ENCODE measurements at places on chromosomes 12 and 14.

DNA sequence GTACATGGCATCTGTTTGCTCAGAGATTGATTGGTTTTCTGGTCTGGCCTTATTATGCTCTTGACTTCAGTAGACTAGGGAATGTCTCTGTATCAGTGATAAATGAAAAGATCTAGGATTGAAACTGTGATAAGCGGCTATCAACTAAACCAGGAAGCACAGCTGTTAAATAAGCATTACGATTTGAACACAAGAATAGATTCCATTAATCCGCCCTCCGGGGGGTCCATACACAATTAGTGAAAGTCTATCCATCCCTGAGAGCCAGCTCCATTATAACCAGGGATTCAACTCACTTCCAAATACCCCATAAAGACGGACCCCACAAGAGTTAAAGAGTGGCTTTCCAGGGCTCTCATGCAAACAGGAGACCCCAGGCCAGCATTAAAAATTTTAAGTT is 279.0 kb downstream of the GRIN2B start:
- DNase-seq, result no peak

DNA sequence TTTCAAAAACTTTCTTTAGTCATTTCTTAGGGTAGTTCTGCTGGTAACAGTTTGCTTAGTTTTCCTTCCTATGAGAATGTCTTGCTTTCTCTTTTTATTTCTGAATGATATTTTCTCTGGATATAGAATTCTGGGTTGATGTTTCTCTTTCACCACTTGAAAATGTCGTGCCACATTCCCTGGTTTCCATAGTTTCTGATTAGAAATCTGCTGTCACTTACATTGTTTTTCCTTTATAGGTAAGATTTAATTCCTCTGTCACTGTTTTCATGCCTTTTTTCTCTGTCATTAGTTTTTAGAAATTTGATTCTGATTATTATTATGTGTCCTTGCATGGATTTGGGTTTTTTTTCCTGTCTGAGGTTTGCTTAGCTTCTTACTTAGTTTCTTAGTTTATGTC is 77.3 kb upstream of the PCNX4 start:
- no peak for DNase-seq

DNA sequence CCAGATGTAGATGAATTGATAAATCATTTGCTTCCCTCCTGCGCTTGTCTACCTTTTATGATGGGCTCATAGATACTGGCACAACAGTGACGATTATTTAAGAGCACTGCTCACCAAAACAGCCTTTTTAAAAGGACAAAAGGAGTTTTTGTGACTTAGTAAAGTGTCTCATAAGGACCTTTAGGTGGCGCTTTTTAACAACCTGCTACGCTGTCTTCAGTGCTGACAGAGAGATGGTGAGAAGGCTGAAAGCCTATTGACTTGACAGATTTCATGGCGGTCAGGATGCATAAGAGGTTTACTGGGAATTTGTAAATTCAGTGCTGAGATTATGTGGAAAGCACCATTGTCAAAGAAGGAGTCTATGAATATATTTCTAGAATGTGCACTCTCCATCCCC is 87.6 kb downstream of the SLC15A5 start:
- peak; percentile 32 for DNase-seq

- DNase-seq, result peak; percentile 90
Measured at GRCh38 chr14:84254290-84254689, 1275.7 kb upstream of the FLRT2 start.

DNA sequence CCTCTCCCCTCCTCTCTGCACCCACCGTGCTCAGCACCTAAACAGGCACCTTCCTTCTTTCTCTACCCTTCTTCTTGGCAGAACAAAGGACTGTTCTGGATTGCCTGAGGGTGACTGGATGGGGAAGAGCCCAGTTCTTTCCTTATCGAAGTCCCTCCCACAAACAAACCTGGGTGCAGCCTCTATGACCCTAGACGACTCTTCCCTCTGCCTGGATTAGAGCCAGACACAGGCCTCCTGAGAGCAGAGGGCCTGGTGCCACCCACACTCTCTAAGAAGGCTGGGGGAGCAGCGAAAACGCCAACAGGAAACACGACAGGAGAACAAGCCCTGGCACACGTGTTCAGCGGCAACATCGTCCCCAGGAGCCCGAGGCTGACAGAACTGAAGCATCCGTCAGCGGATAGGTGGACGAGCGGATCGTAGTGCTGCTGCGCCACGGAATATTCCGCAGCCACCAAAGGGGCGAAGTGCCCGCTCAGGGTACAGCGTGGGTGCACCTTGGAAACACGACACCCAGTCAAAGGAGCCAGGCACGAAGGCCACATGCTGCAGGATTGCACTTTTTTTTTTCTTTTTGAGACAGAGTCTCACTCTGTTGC is 38.0 kb downstream of the RIMBP2 start:
- DNase-seq, result no peak

DNA sequence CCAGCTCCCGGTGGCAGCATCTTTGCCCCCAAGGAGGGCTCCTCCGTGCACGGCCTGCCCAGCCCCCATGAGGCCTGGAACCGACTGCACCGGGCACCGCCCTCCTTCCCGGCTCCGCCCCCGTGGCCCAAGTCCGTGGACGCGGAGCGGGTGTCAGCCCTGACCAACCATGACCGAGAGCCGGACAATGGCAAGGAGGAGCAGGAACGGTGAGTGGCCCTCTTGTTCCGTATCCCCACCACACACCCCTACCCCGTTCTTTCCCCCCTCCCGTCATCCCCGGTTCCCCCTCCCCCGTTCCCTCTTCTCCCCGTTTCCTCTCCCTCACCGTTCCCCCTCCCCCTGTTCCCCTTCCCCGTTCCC is 28.3 kb downstream of the LRCOL1 start:
- DNase-seq, result peak; percentile 30

DNA sequence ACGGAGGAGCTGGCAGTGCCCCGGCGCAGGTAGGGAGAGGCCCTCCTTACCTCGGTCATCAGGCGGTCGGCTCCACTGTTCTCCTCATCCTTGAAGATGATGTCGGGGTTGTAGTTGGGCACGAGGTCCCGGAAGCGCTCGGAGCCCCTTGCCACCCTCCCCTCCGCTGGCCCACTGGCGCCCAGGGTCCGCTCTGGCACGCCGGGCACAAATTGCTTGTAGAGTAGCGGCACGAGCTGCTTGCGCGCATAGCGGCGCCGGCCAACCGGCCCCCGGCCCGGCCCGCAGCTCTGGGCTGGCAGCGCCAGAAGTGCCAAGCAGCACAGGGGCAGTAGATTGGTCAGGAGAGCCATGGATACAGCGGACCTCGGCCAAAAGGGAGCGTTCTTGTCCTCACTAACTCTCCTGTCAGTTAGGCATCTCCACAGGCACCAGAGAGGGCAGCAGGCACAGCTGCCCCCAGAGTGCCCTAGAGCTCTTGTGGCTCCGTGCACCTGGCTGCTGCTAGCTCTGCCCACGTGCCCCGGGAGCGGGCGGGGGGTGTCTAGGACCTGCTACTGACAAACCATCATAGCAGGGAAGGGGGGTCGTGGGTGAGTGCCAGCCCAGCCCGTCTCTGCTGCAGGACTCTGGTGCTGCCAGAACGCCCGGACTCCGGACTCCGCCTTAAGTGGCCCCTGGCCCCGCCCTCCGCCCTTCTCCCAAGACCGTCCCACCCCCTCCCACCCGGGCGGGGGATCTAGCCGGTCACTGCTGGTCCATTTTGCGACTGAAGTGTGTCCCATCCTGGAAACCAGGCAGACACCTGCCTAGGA is at the start of gene DHH:
DHH (minus strand) TSS at position 642 of the 815 bp plus-strand sequence; CDS start at position 353, 289 bp downstream.
- peak; percentile 34 for DNase-seq

GRCh38 chr12:98845957-98846356 is 200.9 kb downstream of the APAF1 start:
- no peak for DNase-seq

- DNase-seq, result no peak
Measured at GRCh38 chr12:70686299-70686698, 49.1 kb upstream of the PTPRB start.

- no peak for DNase-seq
Measured at GRCh38 chr12:53985994-53986685, 1.2 kb downstream of the HOXC10 start.

- no peak for DNase-seq
Measured at GRCh38 chr12:87253157-87253556, 776.0 kb downstream of the C12orf50 start.

- DNase-seq, result no peak
Measured at GRCh38 chr12:2803635-2804392, 8.7 kb upstream of the ITFG2 start.

- DNase-seq, result no peak
Measured at GRCh38 chr12:121093487-121093891, 39.2 kb upstream of the P2RX7 start.

GRCh38 chr12:47753021-47754001 is 5.4 kb downstream of the RAPGEF3 start:
- DNase-seq, result peak; percentile 68

GRCh38 chr12:53518381-53518780 is 11.1 kb upstream of the NPFF start:
- DNase-seq, result no peak

- DNase-seq, result peak; percentile 77
Measured at GRCh38 chr14:24013654-24014514, 25.2 kb downstream of the DHRS4L2 start.

- no peak for DNase-seq
Measured at GRCh38 chr14:21043974-21044618, 1.9 kb downstream of the RNASE7 start.

DNA sequence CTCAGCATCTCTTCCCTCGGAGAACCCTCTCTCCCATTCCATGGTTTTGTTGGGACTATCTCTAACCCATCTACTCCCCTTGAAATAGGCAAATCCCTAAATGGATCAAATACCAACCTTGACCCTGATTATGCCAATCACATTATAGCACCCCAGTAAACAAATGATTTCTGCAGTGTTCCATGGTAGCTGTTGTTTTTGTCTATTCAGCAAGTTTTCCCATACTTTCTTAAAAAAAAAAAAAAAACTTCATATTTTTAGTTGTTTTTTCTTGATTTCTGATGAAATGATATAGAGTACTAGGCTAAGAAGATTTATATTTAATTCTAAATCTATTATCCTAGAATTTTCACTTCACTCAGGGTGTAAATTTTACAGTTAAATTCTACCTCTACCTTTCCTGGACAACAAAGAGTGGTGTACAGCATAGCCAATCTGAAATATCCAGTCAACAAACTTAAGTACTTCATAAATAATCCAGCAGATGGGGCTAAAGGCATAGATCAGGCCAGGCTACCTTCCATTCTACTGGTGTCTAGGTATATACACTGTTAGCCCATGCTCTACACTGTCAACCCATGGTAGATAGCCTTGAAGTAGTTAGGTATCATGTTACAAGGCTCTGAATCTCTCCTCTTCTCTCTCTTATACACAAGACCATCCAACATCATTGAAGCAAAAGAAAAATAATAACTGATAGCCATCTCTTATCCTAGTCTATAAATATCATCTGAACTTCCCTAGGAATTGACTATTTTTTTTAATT is 82.2 kb downstream of the PLEKHG7 start:
- peak; percentile 90 for DNase-seq

DNA sequence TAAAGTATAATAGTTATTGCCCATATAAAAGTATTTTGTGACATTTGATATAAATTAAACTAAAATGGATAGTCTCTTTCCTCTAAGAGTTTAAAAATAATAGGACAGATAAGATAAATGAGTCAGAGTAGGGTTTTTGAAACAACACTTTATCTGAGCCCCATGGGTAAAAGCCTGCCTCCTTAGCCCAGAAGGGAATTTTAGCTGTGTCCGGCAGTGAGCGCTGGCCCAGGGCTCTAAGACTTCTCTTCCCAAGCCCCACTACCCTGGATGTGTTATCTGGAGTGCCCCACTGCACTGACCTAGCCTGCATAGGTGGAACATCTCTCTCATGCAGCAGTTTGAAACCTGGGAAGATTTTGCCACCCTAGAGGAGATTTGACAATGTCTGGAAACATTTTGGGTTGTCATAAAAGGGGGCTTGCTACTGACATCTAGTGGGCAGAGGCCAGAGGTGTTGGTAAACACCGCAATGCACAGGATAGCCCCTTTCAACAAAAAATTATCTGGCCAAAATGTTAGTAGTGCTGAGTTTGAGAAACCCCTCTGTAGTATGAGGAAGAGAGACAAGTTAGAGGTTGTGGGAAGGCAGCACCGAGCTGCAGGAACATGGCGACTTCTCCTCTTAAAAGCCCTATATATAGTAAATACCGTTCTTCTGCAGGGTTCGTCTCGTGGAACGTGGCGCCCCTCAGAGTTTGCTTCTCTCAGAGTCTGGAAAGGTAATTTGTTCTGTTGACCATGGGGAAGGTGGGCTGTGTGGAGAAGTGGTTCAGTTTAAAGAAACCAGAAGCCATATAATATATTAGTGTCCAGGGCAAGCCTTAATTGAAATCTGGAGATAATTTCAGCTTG is 29.3 kb upstream of the ATF1 start:
- DNase-seq, result peak; percentile 62

DNA sequence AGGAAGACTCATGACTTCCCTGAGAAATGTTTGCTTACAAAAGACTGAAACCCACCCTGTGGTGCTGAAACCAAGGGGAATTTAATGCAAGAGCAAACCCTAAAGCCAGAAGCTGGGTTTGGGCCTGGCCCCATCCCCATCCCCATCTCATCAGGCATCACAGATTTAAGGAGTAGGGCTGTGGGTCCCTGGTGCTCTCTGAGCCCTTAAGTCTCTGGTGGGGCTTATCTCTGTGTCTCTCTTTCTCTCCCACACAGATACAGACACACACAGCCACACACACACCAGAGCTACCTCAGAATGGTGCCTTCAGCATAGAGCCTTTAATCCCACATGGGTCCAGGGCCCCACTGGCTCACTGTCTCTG is 237.1 kb downstream of the SLC41A2 start:
- DNase-seq, result no peak

- DNase-seq, result no peak
Measured at GRCh38 chr14:63726499-63726898, 1.4 kb downstream of the SGPP1 start.

GRCh38 chr12:95368931-95369330 is 105.0 kb upstream of the METAP2 start:
- DNase-seq, result no peak

DNA sequence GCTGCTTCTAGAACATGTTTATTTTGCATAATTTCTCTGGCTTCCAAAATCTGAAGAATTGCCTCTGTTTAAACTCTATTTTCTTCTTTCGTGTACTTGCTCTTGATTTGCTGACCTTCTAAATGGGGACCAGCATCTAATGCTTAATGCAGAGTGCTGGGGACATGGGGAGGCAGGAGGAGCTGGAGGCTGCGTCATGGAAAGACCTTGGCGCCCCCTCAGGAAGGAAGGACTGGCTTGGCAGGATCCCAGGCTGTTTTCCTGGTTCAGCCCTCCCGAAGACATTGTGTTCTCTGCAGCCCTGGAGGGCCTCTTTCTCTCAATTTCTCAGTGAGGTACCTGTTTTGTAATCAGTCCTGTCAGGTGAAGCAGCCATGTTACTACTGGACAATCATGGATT is 5.5 kb downstream of the PRKCH start:
- peak; percentile 96 for DNase-seq

GRCh38 chr14:56309198-56309597 is 191.0 kb downstream of the PELI2 start:
- no peak for DNase-seq

GRCh38 chr14:76006253-76006652 is 20.7 kb downstream of the IFT43 start:
- no peak for DNase-seq
